ENCODE measurements at places on chromosomes 12 and 14.

DNA sequence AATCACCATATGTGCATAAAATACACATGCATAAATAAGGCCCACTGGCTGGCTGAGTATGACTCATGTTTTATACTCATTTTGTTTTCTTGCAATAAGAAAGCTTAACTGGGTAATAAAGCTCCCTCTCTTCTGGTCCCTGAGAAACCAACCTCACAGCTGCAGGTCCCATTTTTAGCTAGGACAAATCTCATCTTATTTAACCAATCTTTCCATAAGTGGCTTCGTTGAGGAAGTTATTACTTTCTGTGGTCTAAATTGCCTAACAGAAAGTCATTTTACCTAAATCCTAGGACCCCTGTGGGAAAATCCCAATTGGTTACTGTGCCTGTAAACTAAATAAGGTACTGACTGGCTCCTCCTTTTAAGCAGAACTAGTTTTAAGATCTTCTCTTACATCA lies 232.8 kb upstream of the FBXO33 start:
- no peak for DNase-seq

GRCh38 chr12:103455020-103455763 lies 40.6 kb downstream of the C12orf42 start:
- DNase-seq: no peak

DNA sequence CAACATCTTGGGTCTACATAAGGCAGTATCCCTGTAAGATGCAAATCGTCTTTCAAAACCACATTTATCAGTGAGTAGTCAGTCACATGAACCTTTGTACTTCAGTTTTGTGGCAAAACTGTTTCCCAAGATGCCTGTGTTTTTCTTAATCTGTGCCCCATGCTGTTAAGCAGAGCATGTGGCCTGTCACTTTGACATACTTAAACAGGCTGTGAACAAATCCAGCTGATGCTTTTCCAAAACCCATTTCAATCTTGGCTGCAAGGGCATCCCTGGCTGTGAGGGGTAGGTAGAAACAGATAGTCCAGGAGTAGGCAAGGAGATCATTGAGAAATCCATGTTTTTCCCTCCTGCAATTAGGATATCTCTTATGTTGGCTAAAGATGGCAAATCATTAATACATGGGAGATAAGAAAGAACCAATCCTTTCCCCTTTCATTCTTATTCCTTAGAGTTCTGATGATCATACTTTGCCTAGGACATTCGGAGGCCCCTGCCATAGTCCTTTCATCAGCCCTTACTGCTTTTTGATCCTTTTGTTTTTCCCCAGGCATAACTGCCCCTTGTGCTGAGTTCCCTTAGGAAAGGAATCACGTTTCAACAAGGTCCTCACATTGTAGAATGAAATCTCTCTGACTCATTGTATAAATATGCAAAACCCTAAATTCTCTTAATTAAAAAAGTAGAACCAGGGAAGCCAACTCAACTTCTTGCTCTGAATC lies 121.1 kb upstream of the EEA1 start:
- no peak for DNase-seq

DNA sequence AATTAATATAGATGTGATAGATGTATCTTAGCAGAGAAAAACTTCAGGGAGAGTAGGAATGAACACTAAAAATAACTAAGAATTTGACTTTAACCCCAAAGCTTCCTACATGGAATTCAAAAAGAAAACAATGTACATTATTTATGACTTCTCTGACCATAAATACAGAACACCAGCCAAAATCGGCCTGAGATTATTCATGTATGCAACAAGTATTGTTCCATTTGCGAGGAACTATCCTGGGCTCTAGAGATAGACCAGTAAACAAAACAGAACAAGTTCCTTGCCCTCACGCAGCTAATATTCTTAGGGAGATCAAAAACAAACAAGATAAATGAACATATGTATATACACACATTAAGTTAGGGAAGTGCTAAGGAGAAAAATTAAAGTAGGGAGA lies 432.3 kb upstream of the SOX5 start:
- DNase-seq: no peak

DNA sequence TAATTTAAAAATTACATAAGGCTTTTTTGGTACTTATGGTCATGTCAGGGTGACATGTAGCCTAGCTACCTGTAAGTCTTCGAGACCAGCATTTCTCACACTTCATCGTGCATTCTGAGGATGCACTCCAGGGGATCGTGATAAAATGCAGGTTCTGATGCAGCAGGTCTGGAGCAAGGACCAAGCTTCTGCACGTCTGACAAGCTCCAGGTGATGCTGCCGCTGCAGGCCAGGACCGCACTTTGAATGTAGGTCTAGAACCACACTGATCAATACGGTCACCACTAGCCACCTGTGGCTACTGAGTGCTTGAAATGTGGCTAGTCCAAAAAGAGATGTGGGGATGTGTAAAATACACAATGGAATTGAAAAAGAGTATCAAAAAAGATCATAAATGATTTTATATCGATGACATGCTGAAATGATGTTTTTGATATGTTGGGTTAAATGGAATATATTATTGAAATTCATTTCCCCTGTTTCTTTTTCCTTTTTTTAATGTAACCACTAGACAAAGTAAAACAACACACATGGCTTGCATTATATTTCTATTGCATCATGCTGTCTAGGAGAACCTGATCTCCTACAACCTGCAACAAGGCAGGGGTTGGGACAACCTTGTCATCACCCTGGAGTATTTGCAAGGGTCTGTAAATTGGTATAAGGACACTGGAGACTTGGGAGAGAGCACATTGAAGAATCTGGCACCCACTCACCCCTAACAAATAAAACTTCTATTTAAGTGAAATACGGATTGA lies 142.4 kb downstream of the DPF3 start:
- DNase-seq: no peak

- DNase-seq: no peak
These were observed 94.6 kb upstream of the ALG10B start for GRCh38 chr12:38222011-38222410.

Data from C1 segment of cervical spinal cord (tissue), 14 donors.